ENCODE measurements at places on chromosomes 3 and 15.

GRCh38 chr3:31848163-31848818 is 132.8 kb downstream of the OSBPL10 start:
- DNase-seq, result no peak

- DNase-seq, result no peak
Observed at GRCh38 chr3:45654397-45654944, 34.7 kb upstream of the SACM1L start.

DNA sequence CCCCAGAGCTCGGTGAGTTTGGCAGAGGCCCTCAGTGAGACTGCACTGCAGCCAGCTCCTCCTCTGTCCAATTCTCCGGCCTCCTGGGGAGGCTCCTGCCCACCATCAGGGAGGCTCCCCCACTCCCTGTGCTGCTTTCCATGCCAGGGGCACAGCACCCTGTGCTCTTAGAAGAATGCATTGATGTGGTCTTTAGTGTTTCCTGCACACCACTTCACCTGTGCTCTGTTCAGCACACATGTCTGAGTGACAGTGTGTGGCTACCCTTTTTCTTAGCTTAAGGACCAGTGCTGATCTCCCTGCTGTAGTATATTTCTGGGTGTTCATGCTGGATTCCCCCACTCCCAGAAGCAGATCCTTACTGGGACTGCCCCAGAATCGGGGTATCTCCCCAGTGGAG is 36.2 kb upstream of the PRR20G start:
- DNase-seq, result no peak

GRCh38 chr3:153972862-153973261 is 148.3 kb upstream of the ARHGEF26 start:
- no peak for DNase-seq

- no peak for DNase-seq
Observed at GRCh38 chr3:9864200-9864927, 15.7 kb downstream of the CIDEC start.

DNA sequence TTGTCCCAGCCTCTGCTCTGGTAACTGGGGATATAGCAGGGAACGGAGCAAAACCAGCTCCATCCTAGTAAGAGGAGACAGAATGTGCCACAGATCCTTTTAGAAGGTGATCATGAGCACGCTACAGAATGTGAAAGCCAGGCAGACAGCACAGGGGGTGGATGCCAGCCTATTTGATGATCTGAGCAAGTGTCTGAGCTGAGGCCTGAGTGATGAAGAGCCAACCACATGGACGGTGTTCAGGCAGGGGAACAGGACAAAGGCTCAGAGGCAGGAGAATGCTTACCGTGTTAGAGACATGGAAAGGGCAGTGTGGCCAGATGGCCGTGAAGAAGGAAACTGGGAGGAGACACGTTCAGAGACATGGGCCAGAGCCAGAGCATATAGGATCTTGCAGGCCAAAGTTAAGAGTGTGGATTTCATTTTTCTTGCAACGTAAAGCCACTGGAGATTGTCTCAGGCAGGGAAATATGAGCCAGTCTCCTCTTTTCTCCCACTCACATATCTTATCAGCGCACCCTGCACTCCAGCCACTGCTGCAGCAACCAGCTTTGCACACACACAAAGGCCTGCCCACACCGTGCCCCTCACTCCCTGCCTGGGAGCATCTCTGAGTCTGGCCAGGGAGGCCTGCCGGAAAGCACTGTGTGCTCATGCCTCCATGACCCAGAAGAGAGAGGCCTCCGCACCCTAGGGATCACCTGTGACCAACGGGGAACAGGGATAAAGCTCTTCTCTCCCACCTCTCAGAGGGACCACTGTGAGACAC is 20.1 kb downstream of the RAB43 start:
- DNase-seq, result no peak

- DNase-seq, result no peak
Observed at GRCh38 chr3:142065932-142066331, 83.4 kb downstream of the TFDP2 start.

DNA sequence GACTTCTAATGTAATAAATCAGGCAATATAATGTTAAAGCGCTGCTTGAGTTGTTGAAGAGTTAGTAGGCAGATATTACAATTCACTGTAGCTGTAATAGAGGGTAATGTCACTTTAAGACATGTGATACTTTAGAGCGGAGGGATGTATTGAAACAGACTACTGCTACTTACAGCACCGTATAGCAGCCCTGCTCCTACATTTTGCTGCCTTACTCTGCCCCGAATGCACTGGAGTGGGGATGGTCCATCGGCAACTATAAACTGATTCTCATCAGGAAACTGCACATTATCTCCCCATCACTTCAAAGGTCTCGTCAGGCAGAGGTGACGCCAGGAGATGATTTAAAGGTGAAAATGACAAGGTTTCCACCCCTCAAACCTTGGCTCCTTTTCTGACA is 349.7 kb upstream of the SUCLG2 start:
- DNase-seq, result no peak

DNA sequence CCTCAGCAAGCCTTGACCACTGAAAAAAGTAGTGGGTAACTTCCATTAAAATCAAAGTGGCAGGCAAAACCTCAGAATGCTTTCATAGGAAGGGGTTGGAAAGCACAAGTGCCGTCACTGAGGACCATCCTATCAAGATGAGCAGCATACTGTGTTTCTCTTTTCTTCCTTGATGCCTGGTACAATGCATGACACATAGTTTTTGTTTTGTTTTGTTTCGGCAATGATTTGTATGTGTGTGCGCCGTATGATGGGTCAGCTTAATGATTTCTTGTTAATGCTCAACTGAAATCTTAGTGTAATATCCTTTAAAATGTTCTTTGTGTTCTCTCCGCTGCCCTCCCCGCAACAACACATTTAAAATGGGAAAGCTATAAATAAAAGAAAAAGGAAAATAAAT is 476.4 kb upstream of the KCNMB2 start:
- no peak for DNase-seq

DNA sequence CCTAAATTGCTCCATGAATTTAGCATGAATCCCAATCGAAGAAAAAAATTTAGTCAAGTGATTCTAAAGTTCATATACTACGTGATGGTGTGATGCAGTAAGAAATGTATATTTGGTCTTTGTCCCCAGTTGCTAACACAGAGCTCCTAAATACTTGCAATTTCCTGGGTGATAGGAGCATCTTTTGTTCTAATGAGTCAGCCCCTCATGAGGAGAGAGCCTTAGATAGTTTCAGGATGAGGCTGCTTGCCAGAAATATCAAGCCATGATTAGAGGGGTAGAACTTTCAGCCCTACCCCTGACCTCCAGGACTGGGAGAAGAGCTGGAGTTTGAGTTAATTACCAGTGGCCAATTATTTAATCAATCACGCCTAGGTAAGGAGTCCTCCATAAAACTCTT is 170.2 kb downstream of the PDE8A start:
- no peak for DNase-seq

- no peak for DNase-seq
Observed at GRCh38 chr3:123618768-123619484, 34.1 kb upstream of the HACD2 start.

- no peak for DNase-seq
Observed at GRCh38 chr3:4950351-4950784, 28.9 kb upstream of the BHLHE40 start.

- DNase-seq, result no peak
Observed at GRCh38 chr15:99604865-99605264, 39.1 kb downstream of the MEF2A start.

- DNase-seq, result no peak
Observed at GRCh38 chr3:62587579-62588031, 214.3 kb upstream of the FEZF2 start.

DNA sequence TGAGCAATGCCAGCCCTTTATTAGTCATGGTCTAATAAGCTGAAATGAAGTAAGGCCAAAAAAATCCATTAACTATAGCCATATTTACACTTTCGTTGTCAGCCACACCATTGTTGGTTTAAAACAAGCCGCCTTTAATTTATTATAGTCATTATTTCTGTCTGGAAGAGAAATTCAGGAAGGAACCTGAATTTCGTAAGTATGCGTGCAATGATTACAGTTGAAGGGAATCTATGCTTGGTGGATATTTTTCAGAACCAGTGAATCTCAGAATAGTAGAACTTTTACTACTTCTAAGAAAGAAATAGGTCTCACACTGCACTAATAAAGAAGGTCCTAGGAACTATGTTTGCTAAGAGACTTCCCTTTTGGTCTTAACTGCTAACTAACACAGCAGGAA is 59.1 kb downstream of the FAM43A start:
- DNase-seq, result no peak

DNA sequence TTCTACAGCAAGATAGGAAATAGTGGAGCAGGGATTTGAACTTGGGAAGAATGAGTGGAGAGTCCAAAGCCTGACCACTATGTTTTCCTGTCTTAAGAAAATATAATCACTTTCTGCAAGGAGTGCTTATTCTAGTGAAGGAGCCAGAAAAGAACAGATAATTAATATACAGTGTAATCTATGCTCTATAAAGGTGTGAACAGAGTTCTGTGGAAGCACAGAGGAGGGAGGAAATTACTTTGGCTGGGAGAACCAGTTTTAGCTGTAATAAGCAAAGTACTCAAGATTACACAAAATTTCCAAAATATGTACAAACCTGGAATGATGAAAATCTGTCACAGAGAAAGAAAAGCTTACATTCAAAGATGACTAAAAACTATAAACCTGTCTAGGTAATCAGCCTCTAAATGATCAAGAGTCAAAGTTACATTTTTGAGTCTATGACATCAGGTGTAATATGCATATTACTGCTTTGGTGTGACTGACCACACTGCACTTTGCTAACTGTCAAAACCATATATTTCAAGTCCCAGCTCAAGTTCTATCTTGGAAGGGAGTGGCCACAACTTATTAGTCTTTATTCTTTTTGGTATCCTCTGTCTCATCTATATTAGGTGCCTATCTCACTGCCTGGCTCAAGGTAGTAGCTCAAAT is 40.7 kb upstream of the MB21D2 start:
- no peak for DNase-seq

DNA sequence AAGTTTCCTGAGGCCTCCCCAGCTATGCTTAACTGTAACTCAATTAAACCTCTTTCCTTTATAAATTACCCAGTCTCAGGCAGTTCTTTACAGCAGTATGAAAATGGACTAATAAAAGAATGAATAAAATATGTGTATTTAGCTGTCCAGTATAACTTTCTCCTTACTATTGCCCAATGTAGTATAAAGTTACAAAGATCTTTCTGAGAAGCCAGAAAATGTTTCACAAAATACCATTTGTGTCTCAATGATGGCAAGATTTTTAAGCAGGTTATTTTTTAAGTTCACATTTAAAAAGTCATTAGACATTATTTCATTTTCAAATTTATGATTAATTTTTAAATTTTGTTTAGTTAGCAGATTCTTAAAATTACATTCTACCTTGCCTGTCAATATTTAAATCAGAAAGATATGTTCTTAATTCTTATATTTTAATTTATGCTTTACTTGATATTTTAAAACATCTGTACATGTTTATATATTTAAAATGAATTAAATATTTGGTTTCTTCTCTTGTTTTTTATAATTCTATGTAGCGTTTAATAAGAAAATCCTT is 189.2 kb downstream of the GBE1 start:
- no peak for DNase-seq

- no peak for DNase-seq
Observed at GRCh38 chr3:63132461-63133250, 145.5 kb upstream of the SYNPR start.

- DNase-seq, result no peak
Observed at GRCh38 chr15:40232625-40233070, 6.2 kb upstream of the PAK6 start.

GRCh38 chr15:96553931-96554330 is 223.4 kb downstream of the NR2F2 start:
- DNase-seq, result no peak

Data from activated gamma-delta T cell treated with anti-CD3 and anti-CD28 coated beads, Interleukin-2, amount 50 U/mL, for 16 hours (primary cell).